ENCODE measurements at places on chromosomes 4 and X. TPM values are rescaled to one million over a fixed set of nuclear protein-coding genes. Genes with fewer than 3 reads are reported as not detected.

NDST3 gene
- total RNA-seq = not detected

PNMA6F gene
- not detected for total RNA-seq

PAK3 gene
- 1.3 TPM for total RNA-seq

CABS1 gene
- not detected for total RNA-seq

CSAG1 gene
- total RNA-seq = not detected

ASB12 gene
- total RNA-seq = not detected

DNA sequence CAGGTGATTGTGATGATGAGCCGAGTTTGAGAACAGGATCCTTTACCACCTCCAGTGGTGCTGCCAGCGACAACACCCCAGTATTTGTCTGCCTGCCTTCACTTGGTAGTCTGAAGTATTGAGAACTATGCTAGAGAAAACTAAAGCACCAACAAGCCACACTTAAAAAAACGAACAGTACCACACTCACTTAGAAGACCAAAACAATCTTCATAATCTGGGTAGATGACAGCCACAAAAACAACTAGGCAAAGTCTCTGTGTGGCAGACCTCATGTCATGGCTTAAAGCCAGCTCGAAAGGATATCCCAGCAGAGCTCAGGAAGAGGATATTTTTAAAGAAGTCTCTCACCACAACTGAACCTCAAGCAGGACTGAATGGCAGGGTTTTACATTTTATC lies 236.0 kb downstream of the GPC3 start:
- no peak for DNase-seq

- no peak for DNase-seq
Observed at GRCh38 chr4:162457071-162457865, 293.5 kb upstream of the FSTL5 start.

- DNase-seq = peak; percentile 95
Observed at GRCh38 chr4:182189103-182189878, 53.9 kb upstream of the TENM3 start.

DNA sequence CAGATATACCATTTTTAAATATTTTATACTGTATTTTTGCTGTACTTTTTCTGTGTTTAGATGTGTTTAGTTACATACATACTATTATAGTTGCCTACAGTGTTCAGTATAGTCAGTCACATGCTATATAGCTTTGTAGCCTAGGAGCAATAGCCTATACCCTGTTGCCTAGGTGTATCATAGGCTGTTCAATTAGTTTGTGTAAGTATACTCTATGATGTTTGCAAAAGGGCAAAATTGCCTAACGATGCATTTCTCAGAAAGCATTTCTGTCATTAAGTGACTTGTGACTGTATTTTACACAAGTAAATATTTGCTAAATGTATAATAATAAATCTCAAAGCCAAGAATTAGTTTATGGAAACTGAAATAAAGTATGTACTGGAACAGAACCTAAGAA lies 9.5 kb downstream of the ETFDH start:
- no peak for DNase-seq

- DNase-seq = no peak
Observed at GRCh38 chr4:15914291-15914690, 24.2 kb downstream of the FGFBP1 start.

GRCh38 chrX:11474021-11474420 lies 180.8 kb downstream of the AMELX start:
- DNase-seq = no peak

DNA sequence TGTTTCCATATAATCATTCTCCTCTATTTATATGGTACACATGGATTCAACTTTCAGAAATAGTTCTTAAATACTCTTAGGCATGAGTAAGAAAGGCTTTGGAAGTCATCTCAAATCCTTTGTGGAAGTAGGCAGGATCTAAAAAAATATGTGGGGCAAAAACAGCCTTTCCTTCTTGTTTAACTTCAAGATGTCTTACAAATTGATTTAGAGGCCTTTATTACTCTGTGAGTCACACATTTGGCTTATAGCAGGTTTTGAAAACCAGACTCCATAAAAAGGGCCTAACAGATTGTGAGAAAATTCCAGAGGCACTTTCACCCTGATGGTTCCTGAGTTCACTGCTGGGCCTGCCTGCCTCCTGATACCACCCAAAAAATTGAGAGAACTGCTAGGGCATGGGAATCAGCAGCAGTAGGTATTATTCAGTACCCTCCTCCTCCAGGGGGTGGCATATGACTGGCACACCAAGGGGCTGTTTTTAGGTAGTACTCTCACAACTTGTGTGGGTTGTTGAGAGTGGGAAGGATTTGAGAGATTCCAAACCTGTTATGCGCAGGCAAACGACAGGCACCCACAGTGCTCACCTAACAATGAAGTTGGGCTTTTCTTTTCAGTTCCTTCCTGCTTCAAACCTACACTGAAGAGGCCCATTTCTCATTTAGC lies 162.7 kb upstream of the MBNL3 start:
- DNase-seq = peak; percentile 44

All from fibroblast of lung (primary cell).